ENCODE measurements at places on chromosomes 3 and 15.

DNA sequence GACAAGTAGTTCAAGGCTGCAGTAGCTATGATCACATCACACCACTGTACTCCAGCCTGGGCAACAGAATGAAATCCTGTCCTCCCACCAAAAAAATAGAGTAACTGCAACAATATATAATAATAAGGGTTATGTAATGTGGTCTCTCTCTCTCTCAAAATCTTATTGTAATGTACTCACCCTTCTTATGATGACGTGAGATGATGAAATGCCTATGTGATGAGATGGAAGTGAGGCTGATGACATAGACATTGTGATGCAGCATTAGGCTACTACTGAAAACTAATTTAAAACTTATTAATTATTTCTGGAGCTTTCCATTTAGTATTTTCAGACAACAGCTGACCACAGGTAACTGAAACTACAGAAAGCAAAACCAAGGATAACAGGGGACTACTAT lies 27.4 kb downstream of the TASOR start:
- DNase-seq = no peak

- DNase-seq = no peak
Measured at GRCh38 chr3:46929324-46929723, 47.2 kb downstream of the CCDC12 start.

GRCh38 chr3:18258492-18258891 lies 166.6 kb downstream of the SATB1 start:
- DNase-seq = no peak

DNA sequence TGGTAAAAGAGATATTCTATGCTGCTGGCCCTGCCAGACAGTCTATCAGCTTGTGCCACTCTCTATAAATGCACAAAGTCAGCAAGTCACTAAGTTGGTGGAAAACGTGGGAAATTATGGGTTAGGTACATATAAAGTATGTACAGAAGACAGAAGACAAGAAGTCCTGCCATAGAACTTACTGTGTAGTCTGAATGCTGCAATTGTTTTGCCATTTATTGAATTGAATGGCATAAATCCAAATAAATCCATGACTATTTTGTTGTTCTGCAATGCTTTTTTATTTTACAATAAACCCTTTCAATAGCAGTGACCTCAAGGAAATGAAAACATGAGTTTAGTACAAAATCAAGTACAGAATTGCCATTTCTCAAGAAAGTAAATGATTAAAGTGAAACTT lies 34.1 kb upstream of the TM4SF1 start:
- no peak for DNase-seq

DNA sequence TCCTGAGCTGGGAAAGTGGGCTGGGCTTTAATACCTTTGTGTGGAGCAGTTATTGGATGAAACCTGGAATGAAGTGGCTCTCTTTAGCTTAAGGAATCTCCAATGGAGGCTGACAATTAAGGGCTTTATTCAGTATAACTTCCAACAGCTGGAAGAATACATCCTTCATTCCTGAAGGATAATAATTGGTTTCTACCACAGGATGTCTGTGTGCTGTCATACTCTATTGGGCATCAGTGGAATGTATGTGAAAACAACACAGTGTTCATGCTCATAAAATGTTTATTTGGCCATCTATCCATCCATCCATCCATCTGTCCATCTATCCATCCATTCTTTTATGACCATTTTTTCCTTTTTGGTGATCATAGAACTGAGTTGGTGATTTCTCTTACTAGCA lies 220.7 kb upstream of the GAP43 start:
- no peak for DNase-seq

DNA sequence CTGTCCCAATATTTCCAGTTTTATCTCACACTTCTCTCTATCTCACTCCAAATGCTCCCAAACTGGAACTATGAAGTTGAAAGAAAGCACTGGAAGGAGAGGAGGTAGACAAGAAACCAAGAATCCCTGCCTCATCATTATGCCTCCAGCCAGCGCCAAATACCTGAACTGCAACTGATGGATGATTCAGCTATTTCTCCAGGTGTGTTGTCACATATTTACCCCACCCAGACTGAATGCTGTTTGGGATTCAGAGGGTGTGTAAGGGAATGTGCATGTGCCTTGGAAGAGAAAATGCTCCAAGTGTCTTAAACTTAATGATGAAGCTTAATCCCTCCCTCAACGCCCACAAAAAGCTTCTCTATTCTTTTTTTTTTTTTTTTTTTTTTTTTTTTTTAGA lies 269.5 kb upstream of the ATP11B start:
- DNase-seq = no peak

- DNase-seq = no peak
Measured at GRCh38 chr3:118587847-118588246, 446.8 kb downstream of the IGSF11 start.

- DNase-seq = no peak
Measured at GRCh38 chr3:147130461-147130860, 275.9 kb downstream of the ZIC4 start.

DNA sequence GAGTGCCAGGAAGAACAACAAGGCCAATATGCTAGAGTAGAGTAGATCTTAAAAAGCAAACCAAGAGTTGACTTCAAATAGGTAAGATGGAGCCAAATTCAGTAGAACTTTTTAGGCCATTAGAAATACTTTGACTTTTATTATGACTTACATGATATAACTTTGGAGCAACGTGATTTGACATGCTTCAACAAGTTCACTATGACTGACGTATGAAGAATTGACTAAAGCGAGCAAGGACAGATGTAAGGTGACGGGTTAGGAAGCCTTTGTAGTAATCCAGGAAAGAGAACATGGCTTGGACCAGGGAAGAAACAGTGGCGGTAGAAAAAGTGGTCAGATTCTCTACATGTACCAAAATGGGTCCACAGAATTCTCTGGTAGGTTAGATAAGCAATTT lies 4.9 kb upstream of the ZNF385D start:
- DNase-seq = no peak

GRCh38 chr15:48855501-48856440 lies 22.2 kb upstream of the EID1 start:
- DNase-seq = no peak

DNA sequence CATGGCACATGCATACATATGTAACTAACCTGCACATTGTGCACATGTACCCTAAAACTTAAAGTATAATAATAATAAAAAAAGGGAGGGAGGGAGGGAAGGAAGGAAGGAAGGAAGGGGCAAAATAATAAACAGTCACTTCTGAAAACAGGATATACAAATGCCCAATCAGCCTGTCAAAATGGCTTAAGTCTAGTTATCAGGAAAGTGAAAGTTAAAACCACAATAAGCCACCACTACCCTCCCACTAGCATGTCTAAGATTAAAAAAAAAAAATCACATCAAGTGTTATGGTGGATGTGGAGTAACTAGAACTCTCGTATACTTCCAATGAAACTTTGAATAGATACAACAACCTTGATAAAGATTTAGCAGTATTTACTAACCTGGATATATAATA lies 145.6 kb upstream of the GMNC start:
- DNase-seq = no peak

DNA sequence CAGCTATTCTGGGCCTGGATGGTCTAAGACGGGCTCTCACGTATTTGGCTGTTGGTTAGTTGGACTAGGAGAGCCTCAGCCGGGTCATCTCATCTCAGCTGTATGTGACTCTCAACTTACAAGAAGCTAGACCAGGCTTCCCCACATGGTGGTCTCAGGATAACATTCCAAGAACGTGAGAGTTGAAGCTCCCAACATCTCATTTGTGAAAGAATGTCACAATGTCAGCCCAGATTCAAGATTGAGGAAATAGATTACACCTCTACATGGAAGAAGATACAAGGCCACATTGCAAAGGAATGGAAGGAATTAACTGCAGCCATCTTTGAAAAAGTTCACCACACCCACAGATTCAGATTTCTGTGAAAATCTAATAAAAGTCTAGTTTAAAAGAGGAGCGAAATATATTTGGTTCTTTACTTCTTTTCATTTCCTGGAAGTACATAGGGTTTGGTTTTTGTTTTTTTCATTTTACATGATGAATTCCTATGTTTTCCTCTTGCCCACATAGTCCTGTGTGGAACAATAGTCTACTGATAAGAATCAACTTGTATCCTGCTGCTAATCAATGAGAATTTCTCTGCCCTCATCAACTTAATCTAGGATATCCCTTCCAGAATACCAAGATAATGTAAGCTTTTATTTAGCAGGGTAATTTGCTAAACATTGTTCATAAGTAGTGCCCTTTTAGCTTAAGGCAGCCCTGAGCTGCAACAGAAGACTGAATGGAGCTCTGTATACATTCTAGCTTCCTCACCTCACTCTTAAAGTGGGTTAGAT lies 116.5 kb downstream of the CMSS1 start:
- DNase-seq = no peak

GRCh38 chr3:99901200-99901926 lies 83.7 kb downstream of the CMSS1 start:
- no peak for DNase-seq

DNA sequence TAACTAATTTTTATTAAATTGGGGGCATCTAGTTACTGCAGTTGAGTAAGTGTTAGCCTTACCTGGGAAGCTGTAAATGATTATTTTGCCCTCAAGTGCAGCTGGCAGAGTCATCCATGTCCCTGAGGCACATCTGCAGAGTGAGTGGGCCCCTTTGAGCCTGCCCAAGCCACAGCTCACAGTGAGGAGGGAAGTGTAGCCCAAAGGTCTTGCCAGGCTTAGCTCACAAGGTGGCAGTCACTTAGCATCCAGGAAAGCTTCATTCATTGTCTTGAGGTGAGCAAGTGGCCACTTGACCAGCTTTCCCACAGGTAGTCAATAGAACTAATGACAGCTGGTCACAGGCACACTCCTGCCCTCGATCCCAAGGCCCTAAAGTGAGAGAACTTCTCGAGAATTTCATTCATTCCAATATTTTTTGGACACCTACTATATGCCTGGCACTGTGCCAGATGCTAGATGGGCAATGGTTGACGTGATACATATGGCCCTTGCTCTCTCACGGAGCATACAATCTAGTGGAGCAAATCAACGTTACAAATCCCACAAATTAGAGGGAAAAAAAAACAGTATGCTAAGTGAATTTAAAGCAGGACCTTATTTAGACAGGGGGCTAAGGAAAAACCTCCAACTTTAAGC lies 163.3 kb upstream of the IL12A start:
- DNase-seq = no peak

GRCh38 chr3:59775106-59775505 lies 725.3 kb upstream of the CFAP20DC start:
- no peak for DNase-seq

DNA sequence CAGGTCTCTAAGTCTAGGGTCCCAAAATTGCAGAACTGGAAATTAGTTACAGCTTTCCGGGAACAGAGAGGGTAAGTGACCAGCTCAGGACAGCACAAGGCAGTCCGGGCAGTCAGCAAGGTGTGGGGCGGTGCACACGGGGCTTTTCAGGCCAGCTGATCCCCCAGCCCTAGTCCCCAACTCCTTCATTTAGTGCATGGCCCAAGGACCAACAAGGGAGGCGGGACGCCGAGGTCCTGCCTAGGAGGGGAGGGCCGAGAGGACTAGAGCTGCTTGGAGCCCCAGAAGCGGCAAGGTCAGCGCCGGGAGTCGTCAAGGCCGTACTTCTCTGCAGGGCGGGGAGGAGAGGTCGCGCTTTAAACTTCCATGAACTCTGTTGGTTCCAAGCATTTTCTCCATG lies 2.0 kb upstream of the PDE8A start:
- no peak for DNase-seq

DNA sequence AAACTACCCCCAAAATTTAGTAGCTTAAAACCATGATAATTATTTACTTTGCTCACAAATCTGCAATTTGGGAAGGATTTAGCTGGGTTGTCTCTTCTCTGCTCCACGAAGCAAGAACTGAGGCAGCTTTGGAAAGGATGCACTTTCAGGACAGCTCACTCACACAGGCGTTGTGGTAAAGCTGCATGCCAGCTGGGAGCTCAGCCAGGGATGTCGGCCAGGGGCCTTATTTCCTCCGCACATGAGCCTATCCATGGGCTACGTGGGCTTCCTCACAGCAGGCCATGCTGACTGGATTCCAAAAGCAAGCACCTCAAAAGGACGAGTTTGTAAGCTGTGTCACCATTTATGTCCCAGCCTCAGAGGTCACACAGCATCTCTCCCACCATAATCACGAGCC lies 301.3 kb upstream of the IGF1R start:
- DNase-seq = no peak

- DNase-seq = no peak
Measured at GRCh38 chr3:1026395-1026794, 66.4 kb upstream of the CNTN6 start.

DNA sequence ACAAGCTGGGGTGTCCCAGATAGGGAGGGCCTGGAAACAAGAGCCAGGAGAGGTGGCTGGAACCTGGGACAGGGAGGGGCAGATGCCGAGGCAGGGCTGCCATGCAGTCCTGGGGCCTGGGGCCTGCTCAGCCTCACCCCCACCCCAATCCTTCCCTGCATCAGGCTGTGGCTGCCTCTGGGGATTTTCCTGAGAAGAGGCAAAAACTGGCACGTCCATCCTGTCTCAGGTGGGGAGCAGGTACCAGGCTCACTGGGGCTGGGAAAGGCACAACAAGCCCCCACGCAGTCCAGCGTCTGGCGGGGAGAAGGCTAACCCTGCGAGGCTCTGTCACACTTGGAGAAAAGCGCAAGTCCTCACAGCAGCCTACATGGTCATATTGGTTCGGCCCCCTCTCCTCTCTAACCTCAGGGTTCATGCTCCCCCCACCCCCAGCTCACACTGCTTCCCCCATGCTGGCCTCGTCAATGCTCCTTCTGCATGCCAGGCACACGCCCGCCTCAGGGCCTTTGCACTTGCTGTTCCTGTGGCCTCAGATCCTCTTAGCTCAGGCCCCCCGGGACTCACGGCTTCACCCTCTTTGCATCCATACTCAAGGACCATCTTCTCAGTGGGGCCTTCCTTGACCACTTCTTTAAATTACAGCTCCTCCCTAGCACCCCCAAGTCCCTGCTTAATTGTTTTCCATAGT lies 53.1 kb downstream of the LINGO1 start:
- DNase-seq = no peak

DNA sequence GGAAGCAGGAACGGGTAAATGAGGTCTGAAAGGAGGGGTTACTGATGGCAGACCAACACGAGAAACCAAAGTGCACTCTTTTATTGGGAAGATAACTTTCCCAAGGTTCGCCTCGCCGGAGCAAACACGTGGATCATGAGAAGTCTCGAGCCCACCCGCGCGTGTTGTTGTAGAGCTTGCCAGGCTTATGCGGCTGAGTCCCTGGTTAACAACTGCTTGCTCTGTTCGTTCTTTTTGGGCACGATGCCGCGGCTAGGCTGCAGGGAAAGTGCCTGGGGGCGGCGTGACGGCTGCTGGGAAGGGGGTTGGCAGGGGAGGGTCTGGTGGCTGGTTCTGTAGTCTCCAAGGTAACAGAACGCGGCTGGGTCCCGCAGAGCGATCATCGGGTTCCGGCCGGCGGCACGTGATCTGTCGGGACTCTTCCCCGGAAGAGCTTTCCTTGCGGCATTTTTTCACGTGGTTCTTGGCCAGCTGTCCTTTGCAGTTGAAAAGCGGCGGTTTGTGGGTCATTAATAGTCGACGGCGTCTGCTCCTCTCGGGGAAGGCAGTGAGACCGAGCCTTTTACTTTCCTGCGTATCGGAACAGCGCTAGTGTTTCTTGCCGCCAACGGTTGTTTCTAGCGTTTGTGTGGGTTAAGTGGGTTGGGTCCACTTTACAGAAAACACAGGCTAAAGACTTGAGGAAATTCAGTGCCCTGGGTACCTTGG lies 1.5 kb downstream of the MGA start:
- DNase-seq = no peak
